ENCODE measurements at places on chromosomes 12 and 14.
A peak's percentile ranks its signal among the peaks of the same experiment; 100 is the strongest.

GRCh38 chr12:57127101-57127725, 1.1 kb upstream of the LRP1 start:
- no peak for DNase-seq

GRCh38 chr12:55955800-55956508, 9.9 kb downstream of the PMEL start:
- no peak for DNase-seq

DNA sequence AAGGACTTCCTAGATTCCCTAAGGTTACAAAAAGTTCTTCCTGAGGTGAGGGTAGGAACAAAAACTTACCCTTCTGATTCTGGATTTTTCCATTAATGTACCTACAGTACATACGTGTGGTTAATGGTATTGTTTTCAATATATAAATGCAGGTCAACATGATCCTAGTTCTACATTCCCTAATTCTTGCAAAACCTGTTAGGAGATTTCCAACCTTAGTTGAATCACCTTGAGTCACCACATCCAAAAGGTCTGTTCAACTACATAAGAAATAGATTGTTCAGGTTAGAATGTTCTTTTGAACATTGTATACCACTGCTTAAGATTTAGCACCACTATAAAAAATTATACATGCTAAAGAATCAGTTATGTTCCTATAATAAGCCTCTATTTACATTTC, 118.9 kb downstream of the GARIN6 start:
- DNase-seq: no peak

- no peak for DNase-seq
Measured at GRCh38 chr14:103480595-103480994, 42.0 kb downstream of the CKB start.

DNA sequence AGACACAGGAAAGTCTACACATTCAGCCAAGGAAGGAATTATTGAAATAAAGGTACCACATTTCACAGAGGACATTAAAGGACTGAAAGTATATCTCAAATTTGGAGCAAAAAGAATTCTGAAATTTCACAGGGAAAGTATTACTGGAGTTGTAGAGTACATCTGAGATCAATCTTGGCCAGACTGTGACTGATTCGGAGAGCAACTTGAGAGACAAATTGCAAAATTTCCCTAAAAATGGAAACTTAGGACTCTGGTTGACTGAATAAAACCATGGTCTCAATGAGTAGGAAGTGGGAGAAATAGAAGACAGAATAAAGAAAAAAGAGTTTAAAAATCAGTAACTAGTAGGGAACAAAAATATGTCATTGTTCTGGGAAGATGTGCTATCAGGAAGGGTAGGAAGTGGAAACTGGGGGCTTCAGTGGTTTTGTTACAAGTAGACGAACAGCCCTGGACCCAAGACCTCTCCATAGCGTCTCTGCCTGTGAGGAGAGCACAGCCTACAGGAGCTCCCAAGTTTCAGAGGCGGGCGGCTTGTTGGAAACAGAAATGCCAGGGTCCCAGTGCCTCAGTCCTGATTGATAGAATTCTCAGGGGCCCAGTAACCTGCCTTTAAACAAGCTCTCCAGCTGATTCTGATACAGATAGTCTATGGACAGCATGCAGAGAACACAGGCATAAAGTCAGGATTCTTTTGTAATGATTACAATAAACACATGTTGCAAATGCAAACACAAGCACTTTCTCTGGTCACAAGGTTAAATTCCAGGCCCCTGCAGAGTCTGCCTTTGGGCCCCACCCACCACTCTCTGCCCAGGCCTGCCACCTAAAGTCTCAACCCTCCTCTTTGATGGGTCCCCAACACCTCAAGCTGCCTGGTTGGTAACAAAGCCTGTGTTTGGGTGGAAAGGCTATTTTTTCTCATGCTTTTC, 63.1 kb downstream of the BBS10 start:
- no peak for DNase-seq

- DNase-seq: no peak
Measured at GRCh38 chr12:16756833-16757555, 151.0 kb upstream of the LMO3 start.

DNA sequence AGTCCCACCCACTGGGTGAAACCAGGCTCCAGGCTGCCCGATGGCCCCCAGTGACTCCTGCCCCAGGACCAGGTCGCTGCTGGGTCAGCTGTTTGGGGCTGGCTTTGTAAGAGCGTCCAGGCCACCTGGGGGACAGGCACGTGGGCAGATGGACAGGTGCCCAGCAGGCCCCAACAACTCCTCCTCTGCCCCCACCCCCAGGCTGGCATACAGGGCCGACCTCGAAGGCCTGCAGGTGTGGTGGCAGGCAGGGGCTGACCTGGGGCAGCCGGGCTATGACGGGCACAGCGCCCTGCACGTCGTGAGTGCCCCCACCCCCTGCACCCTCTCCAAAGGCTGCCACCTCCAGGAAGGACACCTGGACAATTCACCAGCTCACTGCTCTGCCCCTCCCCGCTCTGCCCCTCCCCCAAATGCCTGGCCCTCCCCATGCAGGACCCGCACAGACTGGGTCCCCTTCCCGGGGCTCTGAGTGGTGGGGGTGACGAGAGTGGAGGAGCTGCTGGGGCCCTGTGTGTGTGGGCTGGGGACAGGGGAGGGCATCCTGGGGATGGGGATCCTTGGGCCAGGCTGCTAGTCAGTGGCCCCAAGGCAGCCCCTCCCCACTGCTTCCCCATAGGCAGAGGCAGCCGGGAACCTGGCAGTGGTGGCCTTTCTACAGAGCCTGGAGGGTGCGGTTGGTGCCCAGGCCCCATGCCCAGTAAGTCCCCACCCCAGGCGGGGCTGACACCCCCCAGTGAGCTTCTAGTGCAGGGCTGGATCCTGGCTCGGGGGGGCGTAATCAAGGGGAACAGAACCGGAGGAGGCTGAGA, 26.0 kb downstream of the ASPG start:
- DNase-seq: no peak

DNA sequence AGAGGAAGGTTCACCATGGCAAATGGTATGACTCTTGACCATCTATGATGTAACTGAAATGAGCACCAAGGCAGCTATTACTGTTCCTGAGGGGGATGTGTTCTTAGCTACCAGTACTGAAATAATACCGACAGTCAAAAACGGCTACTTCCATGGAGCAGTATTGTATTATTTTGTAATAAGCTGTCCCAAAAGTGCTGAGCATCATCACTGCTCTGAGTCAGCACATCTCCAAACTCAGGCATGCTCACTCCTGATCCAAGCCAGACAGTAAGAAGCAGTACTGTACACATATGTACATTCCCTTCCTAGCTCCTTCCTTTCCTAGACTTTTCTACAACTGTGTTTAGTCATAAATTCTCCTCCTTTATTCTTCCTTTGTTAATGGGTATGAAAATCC, 8.6 kb downstream of the VTI1B start:
- no peak for DNase-seq

- no peak for DNase-seq
Measured at GRCh38 chr14:93051600-93052546, 63.9 kb downstream of the ITPK1 start.

- DNase-seq: no peak
Measured at GRCh38 chr12:45988264-45988663, 2.1 kb downstream of the SCAF11 start.

DNA sequence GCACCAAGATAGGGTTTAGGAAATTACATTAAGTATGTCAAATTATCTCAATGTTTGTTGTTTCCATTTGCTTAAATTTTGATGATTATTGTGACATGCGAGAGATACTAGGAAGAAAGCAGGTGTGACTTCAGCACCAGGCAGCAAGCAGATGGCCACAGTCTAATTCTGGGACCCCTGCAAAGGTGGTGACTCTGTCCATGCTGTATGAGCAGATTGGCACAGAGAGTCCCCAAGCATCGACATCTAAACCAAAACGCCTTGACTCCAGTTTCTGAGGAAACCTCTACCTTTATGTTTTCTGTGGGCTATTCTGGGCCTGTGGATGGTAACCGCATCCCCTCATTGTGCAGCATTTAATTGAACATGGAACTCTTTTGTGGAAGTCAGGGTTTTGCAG, 670.1 kb upstream of the TMEM132C start:
- DNase-seq: no peak

GRCh38 chr14:105508601-105509000, 17.6 kb downstream of the TEDC1 start:
- no peak for DNase-seq

GRCh38 chr12:57844709-57845477, 1.6 kb downstream of the CTDSP2 start:
- DNase-seq: peak; percentile 50

All from anterior cingulate cortex (tissue), 58 donors.